ENCODE measurements at places on chromosomes 4 and X.

- DNase-seq = no peak
Observed at GRCh38 chr4:5971078-5971450, 47.2 kb downstream of the C4orf50 start.

DNA sequence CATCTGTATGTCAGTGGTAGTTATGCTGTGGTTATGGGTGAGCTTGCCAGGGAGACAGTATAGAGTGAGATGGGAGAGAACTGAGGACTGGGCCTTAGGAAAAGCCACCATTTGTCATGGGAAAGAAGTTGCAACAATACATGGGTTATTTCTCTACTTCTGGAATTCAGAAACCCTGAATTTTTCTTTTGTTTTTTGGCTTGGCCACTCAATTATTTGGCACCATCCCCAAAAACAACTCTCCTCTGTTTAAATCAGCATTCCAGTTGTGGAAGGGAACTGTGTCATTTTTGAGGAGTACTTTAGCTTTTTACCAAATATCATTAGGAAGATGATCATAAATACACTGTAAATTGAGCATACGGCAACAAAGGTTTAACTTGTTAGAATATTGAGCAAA lies 41.1 kb upstream of the ACSL4 start:
- DNase-seq = no peak

- DNase-seq = no peak
Observed at GRCh38 chr4:101074326-101074725, 273.0 kb downstream of the PPP3CA start.

DNA sequence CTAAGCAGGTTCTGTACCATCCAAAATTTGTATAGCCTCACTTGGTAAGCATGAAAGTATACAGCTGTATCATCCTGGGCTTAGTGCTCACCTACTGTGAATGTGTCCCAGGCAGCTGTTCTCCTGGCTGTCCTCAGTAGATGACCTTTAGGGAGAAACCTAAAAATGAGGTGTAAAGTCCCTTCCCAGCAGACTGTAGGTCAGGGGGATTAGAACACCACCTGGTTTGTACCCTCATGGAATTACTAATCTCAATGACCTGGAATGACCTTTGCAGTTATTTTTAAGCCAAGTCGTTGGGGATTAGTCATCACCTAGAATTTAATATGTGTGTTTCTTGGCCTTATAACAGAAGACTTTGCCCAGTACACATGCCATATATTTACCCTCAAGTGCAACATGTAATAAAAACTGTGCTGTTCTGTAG lies 39.1 kb upstream of the MBTPS2 start:
- no peak for DNase-seq

GRCh38 chrX:128619490-128619889 lies 567.3 kb upstream of the ACTRT1 start:
- DNase-seq = no peak

DNA sequence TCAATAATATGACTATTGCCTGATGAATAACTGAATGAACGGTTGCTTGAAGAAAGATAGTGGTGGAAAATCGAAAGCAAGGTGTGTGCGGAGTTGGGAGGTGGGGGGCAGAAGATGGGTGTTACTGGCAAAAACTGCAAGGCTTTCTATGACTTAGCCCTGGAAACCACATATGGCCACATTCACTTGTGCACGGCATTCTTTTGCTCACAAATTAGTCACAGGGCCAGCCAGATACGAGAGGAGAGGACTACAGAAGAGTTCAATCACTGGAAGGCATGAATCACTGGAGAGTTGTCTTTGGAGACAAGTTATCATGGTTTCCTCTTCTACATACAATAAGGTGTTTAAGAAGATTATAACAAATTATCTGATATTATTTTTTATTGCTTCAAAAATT lies 626.5 kb upstream of the CPEB2 start:
- no peak for DNase-seq

DNA sequence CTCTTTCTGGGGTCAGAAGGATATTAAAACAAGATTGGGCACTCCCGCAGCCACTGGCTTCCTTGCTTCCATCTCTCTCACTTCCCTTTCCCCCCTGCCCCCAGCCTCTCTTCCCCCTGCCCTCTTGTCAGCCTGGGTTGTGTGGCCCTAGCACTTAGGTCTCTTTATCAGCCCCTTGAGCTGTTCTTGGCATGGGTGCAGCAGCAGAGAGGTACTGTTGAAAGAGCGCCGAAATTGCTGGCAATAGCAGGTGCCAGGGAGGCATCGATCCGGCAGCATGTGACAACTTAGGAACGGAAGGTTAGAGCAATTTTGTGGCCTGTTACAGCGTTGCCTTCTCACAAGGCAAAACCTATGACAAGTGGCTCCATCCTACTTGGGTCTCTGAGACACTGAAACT lies 333.1 kb upstream of the IGFBP7 start:
- DNase-seq = no peak

DNA sequence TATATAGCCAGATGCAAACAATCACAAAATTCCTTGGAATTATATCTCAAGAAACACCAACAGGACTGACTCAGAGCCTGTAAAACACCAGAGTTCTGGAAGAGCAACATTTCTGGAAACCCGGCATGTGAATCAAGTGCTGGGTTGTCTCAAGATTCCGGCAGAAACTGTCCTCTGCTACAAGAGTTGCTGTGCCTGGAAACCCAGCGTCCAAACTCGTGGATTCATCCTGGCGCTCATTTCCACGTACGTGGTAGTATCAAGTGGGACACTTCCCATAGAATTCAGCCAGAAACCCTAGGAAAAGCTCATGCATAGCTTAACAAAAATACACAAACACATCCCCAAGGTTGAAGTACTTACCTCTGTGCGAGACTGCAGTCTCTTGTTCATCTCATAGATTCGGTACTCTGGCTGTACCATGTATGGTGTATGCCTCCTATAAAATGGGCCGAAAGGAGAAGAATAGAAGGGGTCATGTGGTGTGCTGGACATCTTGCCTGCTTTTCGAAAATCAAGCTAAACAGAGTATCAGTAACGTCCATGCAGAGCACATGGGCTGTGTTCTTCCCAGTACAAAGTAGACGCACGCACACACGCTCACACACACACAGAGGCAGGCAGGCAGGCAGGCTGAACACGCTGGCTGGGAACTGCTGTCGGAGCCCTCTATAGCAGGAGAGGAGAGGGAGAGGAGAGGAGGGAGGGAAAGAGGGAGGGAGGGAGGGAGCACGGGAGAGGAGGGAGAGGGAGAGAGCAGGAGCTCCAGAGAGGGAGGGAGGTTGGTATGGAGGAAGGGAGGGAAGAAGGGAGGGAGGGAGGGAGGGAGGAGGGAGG lies at the start of gene LDB2:
Gene LDB2, minus strand, starts transcription at position 655 of the 837 bp plus-strand sequence.
- DNase-seq = no peak

DNA sequence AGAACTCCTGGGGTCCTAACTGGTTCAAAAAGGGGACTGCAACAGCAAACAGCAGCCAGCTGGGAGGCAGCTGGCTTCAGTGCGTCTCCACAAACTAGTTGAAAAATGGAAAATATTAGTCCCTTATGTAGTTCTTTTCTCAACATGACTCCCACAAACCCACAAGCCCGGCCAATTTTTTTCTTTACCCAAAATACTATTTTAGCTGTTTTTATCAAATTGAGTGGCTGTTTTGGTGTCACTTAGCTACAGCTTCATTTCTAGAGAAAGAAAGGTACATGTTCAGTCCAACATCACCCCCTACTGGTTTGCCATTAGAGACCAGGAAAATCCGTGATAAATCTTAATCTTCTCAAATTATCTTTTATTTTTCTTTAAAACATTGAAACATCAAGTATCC lies 97.2 kb downstream of the GUCY2F start:
- DNase-seq = no peak

DNA sequence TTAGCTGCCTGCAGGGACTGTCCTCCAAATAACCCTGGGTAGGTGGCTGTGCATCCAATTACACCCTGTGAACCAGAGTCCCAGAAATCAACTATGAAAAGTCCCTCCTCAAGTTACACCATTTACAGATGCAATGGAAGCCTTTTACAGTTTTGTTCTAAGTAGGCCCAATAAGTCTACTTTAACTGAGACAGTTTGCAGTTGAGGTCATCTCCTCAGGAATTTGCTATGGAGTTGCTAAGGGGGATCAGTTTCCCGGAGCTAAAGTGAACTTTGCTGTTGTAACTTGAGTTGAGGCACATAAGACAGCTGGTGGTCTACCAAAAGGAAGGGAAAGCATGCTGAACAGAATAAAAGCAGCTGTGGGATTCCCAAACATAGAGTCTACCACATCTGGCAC lies 121.6 kb upstream of the STK26 start:
- DNase-seq = no peak

DNA sequence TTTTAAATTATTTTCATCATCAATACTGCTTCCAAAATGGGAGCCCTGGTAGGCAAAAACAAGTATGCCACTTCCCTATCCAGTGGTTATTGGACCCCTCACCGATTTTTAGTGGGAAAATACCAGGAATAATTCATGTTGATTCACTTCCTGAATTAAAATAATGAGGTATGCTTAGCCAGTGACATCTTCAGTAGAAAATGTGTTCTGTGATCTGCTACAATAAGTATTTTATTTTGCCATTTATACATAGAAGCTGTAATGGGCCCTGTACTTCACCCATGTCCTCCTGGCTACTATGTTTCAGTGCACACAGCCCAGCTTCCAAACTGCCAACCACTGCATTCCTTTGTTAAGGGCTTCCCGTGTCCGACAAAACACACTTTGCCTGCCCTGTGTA lies 41.0 kb upstream of the KLHL34 start:
- DNase-seq = no peak

DNA sequence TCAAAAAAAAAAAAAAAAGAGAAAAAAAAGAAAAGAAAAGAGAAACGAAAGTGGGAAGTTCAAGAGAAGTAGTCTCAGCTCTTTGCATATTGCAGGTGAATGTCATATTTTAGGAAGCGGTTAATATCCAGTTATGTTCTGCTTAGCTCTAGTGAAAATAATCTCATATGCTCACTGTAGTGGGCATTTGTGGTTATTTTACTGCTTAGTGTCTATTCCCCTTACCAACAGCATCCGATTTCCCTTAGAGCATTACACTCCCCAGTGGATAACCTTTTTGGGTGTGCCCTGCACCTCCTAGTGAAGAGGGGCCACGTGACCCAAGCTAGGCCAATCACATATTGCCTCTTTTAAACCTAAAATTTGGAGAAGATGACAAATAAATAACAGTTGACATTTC lies 111.2 kb upstream of the ZNF827 start:
- no peak for DNase-seq

- no peak for DNase-seq
Observed at GRCh38 chr4:168574581-168575295, 77.9 kb downstream of the PALLD start.

DNA sequence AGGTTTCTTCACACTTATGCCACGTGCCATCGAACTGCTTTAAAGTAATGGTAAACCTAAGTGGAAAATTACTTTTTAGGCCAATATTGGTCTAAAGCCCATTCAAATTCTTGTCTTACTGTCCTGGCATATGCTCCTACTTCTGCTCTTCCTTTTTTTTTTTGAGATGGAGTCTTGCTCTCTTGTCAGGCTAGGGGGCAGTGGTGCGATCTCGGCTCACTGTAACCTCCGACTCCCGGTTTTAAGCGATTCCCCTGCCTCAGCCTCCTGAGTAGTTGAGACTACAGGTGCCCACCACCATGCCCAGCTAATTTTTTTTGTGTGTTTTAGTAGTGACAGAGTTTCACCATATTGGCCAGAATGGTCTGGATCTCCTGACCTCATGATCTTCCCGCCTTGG lies 129.0 kb upstream of the TECRL start:
- no peak for DNase-seq

GRCh38 chr4:61407642-61408618 lies 207.8 kb downstream of the ADGRL3 start:
- DNase-seq = no peak

GRCh38 chr4:37452952-37453280 lies 208.4 kb downstream of the NWD2 start:
- DNase-seq = no peak

- no peak for DNase-seq
Observed at GRCh38 chr4:14087459-14087858, 459.9 kb upstream of the BOD1L1 start.

Measured in bone marrow (tissue), 2 donors.